ENCODE measurements at places on chromosomes 6 and 20.

DNA sequence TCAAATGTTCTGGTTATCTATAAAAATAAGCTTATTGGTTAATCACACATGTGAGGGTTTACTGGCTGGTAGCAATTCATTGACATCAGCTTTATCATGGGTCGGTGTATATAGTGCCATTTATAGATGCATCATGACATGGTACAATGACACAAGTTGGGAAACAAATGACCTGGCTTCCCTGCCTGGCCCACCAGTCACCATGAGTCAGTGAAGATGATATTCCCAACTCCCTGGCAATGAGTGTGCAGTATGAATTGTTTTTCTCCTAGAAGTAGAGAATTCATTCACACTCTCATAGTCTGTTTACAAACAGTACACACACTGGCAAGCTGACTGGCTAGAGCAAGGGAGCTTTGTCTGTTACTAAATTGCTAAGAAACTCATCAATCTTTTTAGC lies 37.2 kb upstream of the CALHM6 start:
- no peak for ATAC-seq

DNA sequence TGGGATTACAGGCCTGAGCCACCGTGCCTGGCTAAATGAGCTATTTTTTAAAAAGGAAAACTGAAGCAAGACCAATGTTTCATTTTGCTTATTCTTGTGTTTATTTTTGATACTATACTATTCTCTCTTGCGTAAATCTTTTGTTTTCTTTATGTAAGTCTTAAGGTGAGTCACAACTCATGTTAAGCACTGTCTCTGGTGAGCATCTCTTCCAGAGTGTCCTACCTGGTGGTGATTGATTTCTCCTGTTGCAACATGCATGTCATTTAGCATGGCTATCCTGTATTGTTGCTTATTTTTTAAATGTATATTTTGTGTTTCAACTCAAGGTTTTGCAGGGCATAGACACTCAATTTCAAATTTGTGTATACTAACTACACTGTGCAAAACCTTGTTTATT lies 336.0 kb downstream of the RFPL4B start:
- no peak for ATAC-seq

- no peak for ATAC-seq
Measured at GRCh38 chr6:154951345-154952200, 43.5 kb upstream of the TIAM2 start.

- no peak for ATAC-seq
Measured at GRCh38 chr6:33758815-33759216, 12.1 kb upstream of the IP6K3 start.

DNA sequence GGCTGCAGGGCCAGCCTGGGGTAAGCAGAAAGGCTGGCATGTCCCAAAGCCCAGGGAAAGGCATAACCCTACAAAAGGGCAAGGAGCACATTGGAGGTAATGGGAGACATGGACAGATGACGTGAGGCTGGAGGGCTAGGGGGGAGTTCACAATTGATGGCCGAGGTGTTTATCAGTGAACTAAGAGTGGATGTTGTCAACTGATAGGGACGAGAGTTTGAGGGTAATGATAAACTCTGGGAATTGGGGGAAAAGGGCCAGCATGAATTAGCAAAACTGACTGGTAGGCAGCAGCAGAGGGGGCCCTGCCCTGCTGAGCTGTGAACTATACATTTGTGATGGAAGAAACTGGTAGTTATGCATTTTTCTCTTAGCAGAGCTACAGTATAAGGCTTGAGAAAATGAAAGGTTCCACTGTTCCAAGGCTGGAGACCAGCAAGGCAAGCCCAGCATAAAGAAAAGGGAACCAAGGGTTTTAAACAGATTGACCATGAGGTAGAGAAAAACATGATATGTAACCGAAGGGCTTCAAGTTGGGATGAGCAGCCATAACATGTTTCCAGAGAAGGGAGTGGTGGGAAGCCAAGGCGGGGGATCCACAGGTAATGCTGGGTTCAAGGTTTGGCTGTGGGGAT lies 98.1 kb upstream of the MLN start:
- no peak for ATAC-seq

DNA sequence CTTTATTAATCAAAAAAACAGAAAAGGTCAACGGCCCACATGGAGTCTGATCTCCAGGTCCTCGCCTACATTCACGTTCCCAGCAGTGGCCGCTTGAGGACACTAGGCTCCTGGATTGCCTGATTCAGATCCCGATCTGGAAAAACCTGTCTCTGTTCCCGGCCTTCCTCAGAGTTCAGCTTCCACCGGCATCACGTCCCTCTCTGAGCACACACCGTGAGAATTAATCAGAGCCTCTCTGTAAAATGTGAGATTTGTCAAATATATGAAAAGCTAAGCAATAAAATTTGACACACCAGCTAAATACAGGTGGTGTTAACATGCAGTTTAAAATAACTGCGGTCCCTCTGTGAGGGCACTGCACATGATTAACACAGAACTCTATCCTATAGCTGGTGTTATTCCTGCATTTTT lies 122.8 kb upstream of the COL21A1 start:
- ATAC-seq, result no peak

DNA sequence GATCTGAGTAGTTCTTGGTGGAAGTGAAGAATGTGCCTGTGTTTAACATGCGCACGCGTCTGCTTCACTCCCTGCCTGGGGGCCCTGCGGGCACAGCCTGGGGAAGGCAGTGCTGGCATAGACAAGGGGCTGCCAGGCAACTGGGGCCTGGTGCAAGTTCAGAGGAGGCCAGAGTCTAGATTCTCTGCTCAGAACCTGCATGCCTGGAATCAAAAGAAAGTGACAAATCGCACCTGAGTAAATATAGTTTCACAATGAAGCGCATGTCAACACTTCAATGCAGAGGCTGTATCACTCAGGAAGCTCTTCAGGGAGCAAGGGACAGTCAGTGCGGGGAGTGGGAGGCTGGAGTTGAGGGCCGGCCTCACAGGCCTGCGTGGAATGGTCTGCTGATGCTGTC lies 24.2 kb upstream of the PPP1R14C start:
- ATAC-seq, result no peak

GRCh38 chr6:70724524-70724923 lies 56.8 kb downstream of the SMAP1 start:
- peak; percentile 65 for ATAC-seq

DNA sequence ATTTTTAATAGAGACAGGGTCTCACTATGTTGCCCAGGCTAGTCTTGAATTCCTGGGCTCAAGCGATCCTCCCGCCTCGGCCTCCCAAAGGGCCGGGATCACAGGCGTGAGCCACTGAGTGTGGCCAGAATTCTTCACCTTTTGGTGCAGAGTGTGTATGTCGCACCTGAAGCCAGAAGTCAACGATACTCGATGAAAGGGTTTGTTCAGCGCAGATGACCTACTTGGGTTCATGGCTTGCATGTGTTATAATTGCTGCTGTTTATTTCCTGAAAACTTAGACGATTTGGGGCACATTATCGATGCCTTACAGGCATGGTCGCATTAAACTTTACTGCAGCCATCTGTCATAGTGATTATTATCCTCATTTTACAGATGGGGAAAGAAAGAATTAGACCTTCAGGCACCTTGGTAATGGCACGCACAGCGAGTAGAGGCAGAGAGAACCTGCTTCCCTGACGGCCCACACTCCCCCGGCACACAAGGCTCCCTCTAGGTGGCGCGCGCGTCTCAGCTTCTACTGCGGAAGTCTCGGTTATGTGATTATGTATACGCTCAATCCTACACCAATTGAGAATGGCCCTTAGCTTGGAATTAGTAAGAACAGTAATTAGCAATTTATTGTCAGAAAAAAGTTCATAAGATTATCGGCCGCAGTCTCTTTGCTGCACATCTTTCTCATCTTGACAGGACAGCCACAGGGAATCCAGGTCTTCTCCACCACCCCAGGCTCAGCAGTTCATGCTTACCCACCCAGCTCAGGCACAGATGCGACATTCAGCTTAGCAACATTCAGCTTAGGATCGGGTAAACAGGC lies 212.8 kb upstream of the PROKR2 start:
- ATAC-seq, result peak; percentile 92

- ATAC-seq, result no peak
Measured at GRCh38 chr20:50455656-50456451, 54.3 kb upstream of the PTPN1 start.

- ATAC-seq, result no peak
Measured at GRCh38 chr6:31927242-31927862, at the start of gene C2. C2 (plus strand) TSS chr6:31927717; CDS start chr6:31927753, 36 bp downstream.

GRCh38 chr6:79894939-79895338 lies 52.4 kb downstream of the ELOVL4 start:
- no peak for ATAC-seq

GRCh38 chr6:27891320-27891875 lies 20.8 kb downstream of the OR2B2 start:
- no peak for ATAC-seq

DNA sequence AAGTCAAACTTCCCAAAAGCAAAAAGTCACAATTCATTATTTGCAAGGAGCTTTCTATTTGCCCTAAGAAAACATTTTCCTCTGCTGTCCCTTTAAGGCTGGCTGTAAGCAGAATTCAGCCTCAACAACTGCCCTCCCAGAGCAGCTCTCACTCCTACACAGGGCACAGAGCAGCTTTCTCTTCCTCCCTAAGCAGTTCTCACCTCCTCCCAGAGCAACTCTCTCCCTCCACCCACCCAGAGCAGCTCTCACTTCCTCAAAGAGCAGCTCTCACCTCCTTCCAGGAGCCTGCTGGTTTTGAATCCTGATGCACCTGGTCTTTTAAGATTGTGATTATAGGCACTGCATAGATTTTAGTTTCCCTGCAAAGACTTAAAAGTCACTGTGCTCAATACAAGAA lies 120.6 kb upstream of the TMEM181 start:
- peak; percentile 32 for ATAC-seq

DNA sequence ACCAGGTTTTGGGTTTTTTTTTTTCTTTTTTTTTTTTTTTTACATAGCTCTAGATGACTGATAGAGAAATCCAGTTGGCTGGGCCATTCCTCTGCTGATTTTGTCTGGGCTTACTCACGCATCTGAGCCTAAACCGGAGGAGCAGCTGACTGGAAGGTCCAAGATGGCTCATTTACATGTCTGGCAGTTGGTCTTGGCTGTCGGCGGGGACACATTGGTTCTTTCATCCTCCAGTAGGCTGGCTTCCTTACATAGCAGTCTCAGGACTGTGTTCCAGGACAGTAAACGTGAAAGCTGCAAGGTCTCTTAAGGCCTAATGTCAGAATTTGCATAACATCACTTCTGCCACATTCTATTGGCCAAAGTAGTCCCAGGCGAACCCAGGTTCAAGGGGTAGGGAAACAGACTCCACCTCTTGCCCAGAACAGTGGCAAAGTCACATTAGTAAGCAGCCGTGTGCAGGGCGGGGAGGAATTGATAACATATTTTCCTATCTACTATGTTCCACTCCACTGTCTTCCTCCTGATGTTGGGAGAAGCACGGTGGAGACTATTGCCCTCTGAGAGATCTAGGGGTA lies 87.0 kb downstream of the CDH22 start:
- ATAC-seq, result no peak

DNA sequence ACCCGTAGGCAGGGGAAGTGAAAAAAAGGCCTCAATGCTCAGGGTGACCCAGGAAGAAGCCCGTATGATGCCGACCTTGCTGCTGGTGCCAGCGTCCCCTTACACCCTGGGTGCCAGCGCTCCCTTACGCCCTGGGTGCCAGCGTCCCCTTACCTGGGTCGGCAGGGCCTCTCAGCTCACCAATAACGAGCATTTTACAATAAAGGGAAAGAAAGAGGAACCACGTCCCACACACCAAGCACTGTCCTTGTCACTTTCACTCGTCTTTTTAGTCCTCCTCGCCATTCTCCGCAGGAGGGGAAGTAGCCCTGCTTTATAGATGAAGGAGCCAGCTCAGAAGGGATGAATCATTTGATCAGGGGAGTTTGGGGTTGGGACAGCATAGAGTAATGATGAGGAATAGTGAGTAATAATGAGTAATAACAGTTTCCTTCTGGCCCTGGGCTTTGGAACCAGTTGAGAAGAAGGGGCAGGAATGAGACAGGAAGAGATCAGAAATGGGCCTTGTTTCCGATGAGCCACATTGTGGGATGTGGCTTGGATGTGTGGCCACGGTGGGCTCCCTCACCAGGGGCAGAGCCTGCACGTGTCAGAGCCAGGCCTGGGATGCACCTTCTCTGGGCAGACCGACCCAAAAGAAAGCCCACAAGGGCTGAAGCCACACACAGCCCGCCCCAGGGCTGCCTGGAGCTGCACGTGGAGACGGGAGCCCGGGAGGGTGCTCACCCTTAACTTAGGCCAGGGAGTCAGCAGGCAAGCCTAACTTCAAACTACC lies 75.7 kb downstream of the SYNJ2 start:
- ATAC-seq, result peak; percentile 95

GRCh38 chr20:20231528-20232298 lies 136.2 kb upstream of the INSM1 start:
- ATAC-seq, result no peak

- ATAC-seq, result no peak
Measured at GRCh38 chr6:159194421-159194820, 25.2 kb downstream of the FNDC1 start.

GRCh38 chr20:32201296-32201976 lies 6.1 kb downstream of the PLAGL2 start:
- no peak for ATAC-seq

DNA sequence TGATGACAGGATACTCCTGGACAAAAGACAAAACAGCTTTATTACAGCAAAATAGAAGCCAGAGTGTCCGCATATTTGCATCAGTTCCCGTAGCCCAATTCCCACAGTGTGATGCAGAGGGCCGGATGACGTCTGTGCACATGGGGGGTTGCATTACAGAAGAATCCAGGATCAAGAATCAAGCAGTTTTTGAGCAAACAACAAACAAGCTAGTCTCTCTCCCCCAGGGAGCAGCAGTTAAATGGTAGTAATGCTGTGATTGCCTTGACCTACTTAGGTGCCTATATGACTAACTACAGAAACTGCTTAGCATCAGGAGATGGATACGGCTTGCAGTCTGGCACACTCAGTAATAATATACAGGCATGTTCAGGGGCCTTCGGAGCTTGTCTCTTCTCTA lies 3.2 kb upstream of the SDHAF4 start:
- ATAC-seq, result no peak

All from activated CD4-positive, CD25-positive, alpha-beta regulatory T cell treated with anti-CD3 and anti-CD28 coated beads, Interleukin-2, amount 50 U/mL, for 24 hours (primary cell).